Naive thymus-derived CD8-positive, alpha-beta T cell (primary cell): ENCODE measurements at places on chromosomes 2 and 18.

- DNase-seq: no peak
- no peaks in the 10 kb centered on the region for H3K36me3 ChIP-seq
- H3K27ac ChIP-seq: no peak overlapping the region
- H3K4me1 ChIP-seq: no peaks in the 10 kb centered on the region
- no peaks in the 10 kb centered on the region for H3K27me3 ChIP-seq
These were observed 202.1 kb upstream of the HS6ST1 start for GRCh38 chr2:128520791-128521190.

GRCh38 chr18:904218-905090, at the start of gene ADCYAP1:
Gene ADCYAP1, plus strand, starts transcription at chr18:904871. Its CDS starts 516 bp downstream, at chr18:905387.
- no peak within 1 kb of the TSS for H3K4me3 ChIP-seq
- no peak for DNase-seq
- H3K27me3 ChIP-seq: peaks cover 79% of the 10 kb centered on the region
- H3K4me1 ChIP-seq: peaks cover 11% of the 10 kb centered on the region

DNA sequence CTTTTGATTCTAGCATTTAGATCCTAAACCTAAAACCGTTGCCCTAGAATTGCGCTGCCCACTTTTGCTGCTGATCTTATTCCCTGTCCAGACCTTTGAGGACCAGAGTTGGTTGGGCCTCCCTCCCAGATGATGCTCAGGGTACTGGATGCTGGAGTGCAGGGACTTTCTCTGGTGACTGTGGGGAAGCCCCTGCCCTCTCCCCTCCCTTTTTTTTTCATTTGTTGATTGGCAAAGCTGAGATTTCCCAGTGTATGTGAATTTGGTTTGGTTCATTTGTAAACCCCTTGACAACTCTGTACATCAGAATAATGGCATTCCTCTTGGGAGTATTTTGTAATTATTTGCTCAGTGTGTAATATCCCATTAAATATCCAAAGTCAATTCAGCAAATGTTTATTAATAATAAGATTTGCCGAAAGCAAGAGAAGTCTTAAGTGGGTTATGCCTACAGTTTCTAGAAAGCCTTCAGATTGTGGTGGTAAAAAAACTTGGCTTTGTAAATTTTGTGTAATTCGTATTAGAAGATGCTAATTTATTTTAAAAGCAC, 28.3 kb downstream of the RAB31 start:
- no peak overlapping the region for H3K4me3 ChIP-seq
- H3K27ac ChIP-seq: no peak overlapping the region
- H3K4me1 ChIP-seq: peaks cover 10% of the 10 kb centered on the region

DNA sequence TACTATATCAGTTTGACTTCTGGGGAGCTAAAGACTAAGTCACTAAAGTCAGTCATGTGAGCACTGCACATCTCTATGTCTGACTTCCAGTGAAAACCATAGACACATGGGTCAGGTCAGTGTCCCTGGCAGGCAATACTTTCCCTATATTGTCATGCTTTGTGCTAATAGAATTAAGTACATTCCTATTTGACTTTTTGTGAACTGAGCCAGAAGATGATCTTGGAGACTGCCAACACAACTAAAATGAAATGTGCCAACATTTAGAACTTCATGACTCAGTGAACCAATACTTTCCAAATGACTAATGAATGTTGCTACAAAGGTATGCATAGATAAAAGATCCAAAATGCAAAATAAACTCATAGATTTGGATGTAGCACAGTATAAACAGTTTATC, 820.8 kb upstream of the FAM98A start:
- H3K4me3 ChIP-seq: no peak overlapping the region
- no peaks in the 10 kb centered on the region for H3K4me1 ChIP-seq
- H3K36me3 ChIP-seq: no peaks in the 10 kb centered on the region
- no peak overlapping the region for H3K27ac ChIP-seq
- H3K27me3 ChIP-seq: no peaks in the 10 kb centered on the region
- no peak for DNase-seq

DNA sequence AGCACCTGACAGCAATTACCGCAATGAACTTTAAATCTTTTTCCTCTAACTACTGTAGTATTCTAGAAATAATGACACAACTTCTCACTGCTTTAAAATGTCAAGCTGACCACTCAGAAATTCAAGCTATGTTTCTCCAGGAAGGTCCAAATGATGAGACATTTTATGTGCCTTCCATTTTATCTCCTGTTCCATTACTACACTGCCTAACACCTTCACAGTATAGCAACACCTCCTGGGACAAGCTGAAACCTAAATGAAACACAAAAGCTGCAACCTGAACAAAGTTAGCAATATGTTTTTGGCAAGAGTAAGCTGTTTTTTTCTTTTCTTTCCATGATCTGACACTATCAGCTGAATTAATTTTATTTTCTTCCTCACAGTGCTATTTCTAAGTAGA, 81.9 kb downstream of the IKZF2 start:
- H3K4me1 ChIP-seq: peaks cover 32% of the 10 kb centered on the region
- DNase-seq: no peak
- H3K27me3 ChIP-seq: no peaks in the 10 kb centered on the region
- H3K4me3 ChIP-seq: no peak overlapping the region
- no peak overlapping the region for H3K27ac ChIP-seq

- H3K36me3 ChIP-seq: no peaks in the 10 kb centered on the region
- no peaks in the 10 kb centered on the region for H3K27me3 ChIP-seq
- no peak overlapping the region for H3K4me3 ChIP-seq
- no peak for DNase-seq
These were observed 46.3 kb downstream of the MYO7B start for GRCh38 chr2:127581516-127582490.
